ENCODE measurements at places on chromosomes 3 and 15.

DNA sequence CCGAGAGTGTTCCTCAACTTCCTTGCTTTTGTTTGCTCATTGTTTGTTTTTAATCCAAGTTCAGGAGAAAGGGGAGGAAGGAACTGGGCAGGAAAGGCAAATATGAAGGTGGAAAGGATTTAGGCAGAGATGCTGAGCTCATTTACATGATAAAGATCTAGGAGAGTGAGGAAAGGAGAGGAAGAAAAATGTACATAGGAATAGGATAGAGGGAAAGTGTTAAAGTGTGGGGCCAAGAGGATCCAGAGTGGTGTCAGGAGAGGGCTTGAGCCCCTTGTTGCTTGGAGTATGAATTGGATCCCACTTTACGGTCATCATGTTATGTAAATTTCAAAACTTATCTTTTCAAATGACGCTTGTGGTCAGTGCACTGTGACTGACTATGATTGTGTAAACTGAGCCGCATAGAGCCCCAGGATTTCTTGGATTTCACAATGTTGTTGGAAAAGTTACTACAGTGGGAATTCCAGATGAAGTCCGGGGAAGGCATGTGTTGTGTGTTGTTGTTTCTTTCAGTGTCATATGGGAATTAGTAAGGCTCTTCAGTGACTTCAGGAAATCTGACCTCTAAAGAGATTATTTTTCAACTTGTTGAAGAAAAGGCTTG lies 15.0 kb upstream of the PLD1 start:
- no peak for DNase-seq

GRCh38 chr3:60010781-60011180 lies 961.0 kb upstream of the CFAP20DC start:
- no peak for DNase-seq

GRCh38 chr3:65493371-65493882 lies 545.3 kb downstream of the MAGI1 start:
- DNase-seq, result no peak

DNA sequence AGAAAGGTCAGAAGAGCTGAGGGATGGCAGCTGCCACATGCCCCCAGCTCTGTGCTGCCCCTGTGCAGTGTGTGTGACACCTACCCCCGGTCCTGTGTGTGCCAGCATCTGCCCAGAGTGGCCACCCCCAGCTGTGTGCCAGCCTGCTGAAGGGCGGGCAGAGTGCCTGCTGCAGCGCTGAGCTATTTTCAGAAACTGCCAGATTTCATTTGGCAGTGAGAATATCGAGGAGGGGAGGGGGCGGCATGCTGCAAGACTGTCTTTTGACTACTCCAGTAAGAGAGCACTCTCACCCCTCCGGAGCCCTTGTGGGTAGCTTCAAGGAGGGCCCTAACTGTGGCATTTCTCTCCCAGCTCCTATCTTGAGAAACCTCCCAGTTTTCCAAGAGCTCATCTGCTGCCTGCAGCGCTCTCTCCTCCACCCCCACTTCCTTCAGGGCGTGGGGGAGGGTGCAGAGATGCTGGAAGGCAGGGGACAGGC lies 25.2 kb upstream of the DOCK3 start:
- no peak for DNase-seq

GRCh38 chr3:193915613-193916012 lies 220.3 kb upstream of the HES1 start:
- no peak for DNase-seq

Measured in RKO (cell line).